ENCODE measurements at places on chromosomes 1 and 21.

- no peak for DNase-seq
Measured at GRCh38 chr1:43066578-43066977, 105.5 kb downstream of the EBNA1BP2 start.

GRCh38 chr1:47921935-47922415 is 75.2 kb downstream of the TRABD2B start:
- no peak for DNase-seq

DNA sequence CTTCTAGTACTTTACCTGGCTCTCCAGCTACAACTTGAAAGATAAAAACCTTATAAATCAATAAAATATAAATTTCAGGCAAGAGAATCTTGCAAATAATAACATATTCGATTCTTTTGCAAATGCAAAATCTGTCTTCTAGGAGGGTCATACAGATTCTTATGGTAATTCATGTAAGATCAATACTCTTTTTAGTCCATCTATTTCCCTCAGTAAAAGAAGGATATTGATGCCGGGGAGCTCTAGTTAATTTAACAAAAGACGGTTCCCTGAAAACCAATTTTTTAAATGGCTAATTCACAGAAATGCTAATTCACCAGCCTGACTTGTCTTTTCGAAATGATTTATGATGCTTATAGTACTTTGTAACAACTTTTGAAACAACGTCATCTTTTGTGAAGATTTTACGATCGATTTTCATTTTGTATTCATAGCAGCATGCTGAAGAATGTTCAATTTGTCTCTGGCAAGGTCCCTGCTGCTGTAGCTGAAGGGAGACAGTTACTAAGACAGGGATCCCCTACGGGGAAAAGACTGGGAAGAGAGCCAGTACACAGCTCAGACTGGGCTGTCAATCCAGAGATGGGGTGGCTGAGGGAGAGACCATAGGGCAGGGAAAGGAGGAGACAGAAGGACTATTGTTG is 90.6 kb upstream of the SPAG17 start:
- no peak for DNase-seq

GRCh38 chr1:2190491-2190976 is 4.0 kb downstream of the FAAP20 start:
- DNase-seq: no peak
